ENCODE measurements at places on chromosomes 5 and 9.

DNA sequence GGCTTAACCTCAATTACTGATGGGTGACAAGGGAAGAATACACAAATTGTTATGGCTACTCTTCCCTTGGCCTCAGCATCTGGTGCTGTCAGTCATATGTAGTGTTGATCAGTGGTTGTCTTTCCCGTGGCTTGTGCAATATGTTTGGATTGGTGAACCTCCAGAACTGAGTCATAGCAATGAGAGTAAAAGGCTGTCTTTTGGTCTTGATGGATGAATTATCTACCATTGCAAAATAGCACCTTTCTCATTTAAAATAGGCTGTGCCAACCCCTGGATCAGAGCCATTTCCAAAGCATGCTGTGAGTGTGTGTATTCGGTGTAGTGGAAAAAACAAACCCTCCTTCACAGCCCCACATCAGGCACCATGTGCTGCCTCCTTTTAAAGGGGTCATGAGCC is 14.6 kb upstream of the F2R start:
- DNase-seq, result peak; percentile 93

DNA sequence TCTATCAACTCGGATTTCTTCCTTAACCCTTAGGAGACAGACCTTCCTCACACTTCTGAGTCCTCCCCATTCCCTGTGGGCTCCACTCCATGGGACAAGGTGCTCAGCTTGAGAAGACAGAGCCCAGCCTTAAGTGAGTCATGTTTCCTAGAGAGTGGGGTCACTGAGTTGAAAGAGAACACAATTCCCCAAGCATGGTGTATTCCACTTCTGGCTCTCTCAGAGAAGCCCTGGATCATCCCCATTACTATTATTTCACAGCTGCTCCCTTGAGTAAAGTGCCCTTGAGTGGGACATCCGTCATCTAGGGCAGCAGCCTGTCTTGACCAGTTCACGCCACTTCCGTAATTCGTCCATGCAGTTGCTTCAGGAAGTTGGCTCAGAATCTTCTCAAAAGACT is 604.8 kb downstream of the BNC2 start:
- no peak for DNase-seq

- no peak for DNase-seq
These were observed 180.6 kb downstream of the PDE4D start for GRCh38 chr5:59712836-59713497.

GRCh38 chr5:43371821-43372220 is 40.4 kb downstream of the CCL28 start:
- DNase-seq, result no peak

- no peak for DNase-seq
These were observed 630.1 kb upstream of the KLF4 start for GRCh38 chr9:108119530-108120113.

- DNase-seq, result no peak
These were observed 7.8 kb upstream of the VLDLR start for GRCh38 chr9:2613730-2614271.

DNA sequence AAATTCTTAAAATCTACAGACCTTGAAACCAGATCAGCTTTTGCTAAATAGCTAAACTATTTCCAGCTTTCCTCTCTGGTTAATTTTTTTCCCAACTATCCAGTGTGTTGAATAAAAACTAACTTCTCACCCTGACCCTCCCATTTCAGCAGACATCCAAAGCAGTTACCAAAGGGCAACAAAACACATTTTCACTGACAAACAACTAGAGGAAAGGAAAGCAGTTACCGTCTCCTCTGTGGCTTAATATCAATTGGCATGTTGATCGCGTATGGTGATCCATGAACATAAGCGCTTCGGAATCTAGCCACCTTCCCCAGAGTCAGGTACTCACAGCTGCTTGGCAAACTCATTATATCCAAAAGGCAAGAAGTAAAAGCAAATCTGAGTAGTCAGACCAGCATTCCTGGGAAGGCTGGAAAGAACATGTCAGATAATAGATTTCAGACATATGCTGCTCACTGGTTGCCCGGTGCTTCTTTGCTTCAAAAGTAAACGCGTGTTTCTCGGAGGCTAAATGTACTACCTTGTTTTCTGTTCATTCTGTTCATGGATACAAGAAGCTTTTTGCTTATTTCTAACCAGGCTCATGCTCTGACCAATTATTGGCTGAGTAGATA is 463.4 kb downstream of the PDE4D start:
- DNase-seq, result no peak

GRCh38 chr9:79431019-79431679 is 140.6 kb upstream of the TLE4 start:
- no peak for DNase-seq
